ENCODE measurements at places on chromosomes 5 and 9. TPM values are rescaled to one million over a fixed set of nuclear protein-coding genes. Genes with fewer than 3 reads are reported as not detected.
A peak's percentile ranks its signal among the peaks of the same experiment; 100 is the strongest.

The PCDHGB1 gene
- polyA plus RNA-seq, result 1.7 TPM

The IL3 gene
- not detected for polyA plus RNA-seq

DNA sequence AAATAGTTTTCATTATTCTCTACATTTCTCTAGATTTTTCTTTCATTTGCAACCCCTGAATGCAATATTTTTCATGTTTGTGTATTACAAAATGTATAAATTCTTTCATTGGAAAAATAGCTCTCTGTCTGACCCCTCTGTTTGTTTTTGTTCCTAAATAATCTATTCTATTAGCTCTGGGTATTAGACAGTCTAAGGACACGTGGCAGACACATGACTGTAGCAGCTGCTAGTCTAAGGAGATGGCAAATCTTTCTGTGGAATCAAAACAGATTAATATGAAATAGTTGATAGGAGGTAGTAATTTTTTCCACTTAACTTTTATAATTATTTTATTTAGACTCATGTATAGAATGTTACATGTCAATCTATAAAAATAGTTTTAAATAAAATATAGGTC, 21.4 kb upstream of the SPATA9 start:
- no peak for DNase-seq

DNA sequence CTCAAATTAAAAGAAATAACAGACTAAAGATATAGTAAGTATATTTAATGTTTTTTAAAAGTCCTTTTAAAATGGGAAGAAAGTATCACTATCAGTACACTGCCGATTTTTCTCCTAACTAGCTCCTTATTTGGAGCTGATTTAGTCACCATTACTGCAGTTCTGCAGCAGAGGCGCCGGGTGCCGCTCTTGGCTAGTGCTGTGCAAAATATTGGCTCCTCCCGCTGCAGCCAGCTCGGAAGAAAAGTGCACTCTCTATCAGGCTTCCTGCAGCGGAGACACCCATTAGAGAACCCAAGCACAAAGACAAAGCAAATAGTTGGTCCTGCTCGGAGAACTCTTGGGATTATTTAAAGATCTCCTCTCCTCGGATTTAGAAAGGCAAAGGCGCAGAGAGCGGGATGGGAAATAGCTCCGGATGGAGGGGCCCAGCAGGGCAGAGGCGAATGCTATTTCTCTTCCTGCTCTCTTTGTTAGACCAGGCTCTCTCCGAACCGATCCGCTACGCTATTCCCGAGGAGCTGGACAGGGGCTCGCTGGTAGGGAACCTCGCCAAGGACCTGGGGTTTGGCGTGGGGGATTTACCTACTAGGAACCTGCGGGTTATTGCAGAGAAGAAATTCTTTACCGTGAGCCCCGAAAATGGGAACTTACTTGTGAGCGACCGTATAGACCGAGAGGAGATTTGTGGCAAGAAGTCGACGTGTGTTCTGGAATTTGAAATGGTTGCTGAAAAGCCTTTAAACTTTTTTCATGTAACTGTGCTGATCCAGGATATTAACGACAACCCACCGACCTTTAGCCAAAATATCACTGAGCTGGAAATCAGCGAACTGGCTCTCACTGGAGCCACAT, at the start of gene PCDHGB3:
PCDHGB3 (plus strand) TSS at position 249 of the 855 bp plus-strand sequence; CDS start at position 402, 153 bp downstream.
- peak; percentile 70 for DNase-seq

DNA sequence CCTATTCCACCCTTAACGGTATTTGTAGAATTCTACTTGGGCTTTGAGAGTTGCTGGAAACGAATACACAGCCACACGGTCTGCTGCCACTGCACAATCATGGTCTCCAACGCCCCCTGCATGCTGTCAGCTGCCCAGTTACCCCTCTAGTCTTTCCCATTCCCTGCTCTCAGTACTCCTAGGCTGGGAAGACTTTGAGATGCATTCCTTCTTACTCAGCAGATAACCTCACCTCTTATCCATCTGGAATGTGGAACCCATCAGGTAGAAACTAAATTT, 92.8 kb downstream of the ANKH start:
- no peak for DNase-seq

DNA sequence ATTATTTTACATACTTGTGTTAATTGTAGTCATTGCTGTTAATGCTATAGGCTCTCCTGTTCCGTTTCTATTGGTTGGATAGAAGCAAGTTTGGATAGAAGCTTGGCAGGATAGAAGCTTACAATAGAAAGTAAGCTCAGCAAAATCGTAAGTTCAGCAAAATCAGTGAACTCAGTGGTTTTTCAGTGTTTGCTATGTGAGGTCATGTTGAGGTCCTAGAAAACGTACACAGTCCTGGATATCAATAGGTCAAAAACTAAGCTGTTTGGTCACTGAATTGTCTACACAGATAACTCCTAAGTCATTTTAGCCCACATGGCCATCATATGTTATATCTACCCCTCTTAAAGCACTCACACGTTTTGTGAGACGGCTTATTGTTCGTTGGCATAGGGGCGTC, 299.4 kb downstream of the MAN2A1 start:
- DNase-seq, result no peak

DNA sequence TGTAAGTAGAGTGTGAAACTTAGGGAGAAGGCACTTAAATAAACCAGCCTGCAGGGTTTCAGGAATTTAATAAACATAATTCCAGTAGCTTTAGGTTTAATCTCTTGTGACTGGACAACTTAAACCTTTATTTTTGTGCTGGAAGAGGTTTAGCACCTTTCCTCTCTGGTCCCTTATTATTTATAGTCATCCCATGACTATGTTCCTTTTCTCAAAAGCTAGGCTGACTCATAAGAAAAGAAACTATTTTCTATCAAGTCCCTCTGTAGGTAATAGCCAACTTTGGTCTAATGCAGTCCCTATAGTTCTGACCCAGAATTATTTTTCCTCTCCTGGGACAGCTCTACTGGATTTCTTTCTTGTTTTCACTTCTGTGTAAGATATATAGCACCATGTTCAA, 588.9 kb downstream of the NR2F1-AS1 start:
- peak; percentile 6 for DNase-seq

DNA sequence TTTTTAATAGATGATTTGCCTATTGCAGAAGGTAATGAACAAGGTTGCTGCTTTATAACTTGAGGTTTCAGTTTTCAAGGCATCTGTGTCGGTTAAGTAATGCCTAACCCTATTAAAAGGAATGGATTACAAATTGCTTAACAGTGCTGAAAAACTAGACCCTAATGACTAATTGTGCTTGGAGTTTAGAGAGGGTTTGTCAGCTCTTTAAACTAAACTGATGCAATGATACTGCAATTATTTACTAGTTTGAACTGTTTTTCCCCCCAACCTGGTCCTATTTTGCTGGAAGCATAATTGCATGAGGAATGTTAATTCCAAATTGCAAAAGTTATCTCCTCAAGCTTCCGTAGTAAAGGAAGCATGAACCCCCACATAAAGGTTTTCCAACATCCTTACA, 39.3 kb upstream of the TLX3 start:
- DNase-seq, result peak; percentile 83

DNA sequence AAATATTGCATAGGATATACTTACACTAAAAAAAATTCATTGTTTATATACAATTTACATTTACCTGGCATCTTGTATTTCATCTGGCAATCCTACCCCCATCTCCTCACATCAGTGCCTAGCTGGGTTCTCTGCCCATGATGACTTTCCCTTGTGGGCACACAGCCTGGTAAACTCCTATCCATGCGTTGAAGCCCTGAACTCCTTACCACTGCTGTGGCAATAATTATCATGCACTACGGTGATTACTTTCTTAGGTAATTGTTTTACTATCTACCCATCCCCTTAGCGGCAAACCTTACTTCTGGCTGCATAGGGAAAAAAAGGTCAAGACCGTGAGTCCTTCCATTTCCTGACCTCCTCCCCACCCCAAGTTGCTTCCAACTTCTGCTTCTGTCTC, 63.6 kb upstream of the DAB2IP start:
- DNase-seq, result no peak

- no peak for DNase-seq
Measured at GRCh38 chr9:124480621-124480981, 26.6 kb downstream of the NR5A1 start.

- peak; percentile 30 for DNase-seq
Measured at GRCh38 chr9:84379740-84380139, 39.2 kb upstream of the SLC28A3 start.

DNA sequence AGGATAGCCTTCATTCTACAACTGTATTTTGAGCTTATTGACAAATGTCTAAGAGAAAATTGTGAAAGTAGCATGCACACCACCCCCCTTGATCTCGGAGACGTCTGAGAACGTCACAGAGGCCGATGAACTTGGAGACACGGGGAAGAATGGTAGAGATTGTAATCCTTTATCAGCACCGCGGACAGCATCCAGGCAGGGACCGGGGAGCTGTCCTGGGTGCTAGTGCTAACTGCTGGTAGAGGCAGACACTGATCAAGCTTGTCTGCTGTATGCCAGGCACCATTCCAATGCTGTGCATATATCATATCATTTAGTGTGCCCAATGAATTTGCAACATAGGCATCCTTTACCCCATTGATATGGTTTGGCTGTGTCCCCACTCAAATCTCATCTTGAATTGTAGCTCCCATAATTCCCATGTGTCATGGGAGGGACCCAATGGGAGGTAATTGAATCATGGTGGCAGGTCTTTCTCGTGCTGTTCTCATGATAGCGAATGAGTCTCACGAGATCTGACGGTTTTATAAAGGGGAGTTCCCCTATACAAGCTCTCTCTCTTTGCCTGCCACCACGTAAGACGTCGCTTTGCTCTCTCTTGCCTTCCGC, 98.8 kb downstream of the LHX2 start:
- peak; percentile 58 for DNase-seq

Measured in fibroblast of lung (primary cell).